ENCODE measurements at places on chromosomes 7 and 10. TPM values are rescaled to one million over a fixed set of nuclear protein-coding genes. Genes with fewer than 3 reads are reported as not detected.

Gene FOXI2
- not detected for total RNA-seq

Gene GPR15LG
- total RNA-seq = not detected

Gene ATOH7
- total RNA-seq = not detected

Gene PKD2L1
- 0.17 TPM for total RNA-seq

Gene FAM180A
- total RNA-seq = not detected

Gene DTX2
- total RNA-seq = 23.7 TPM

Gene NUTM2E
- 0.19 TPM for total RNA-seq

Gene MMD2
- not detected for total RNA-seq

Gene MMRN2
- total RNA-seq = not detected

Gene COL1A2
- 6.0 TPM for total RNA-seq

Gene CYP2E1
- total RNA-seq = 0.33 TPM

Gene RPS24
- 1,818 TPM for total RNA-seq

Gene SLC16A12
- total RNA-seq = not detected

Gene LIPJ
- not detected for total RNA-seq

Gene CDC14C
- total RNA-seq = not detected

Gene RPEL1
- total RNA-seq = not detected

Gene METTL27
- 1.3 TPM for total RNA-seq

Gene CWF19L1
- 47.2 TPM for total RNA-seq

Gene SPAM1
- total RNA-seq = not detected

Gene IFT22
- 5.9 TPM for total RNA-seq

Gene HERPUD2
- total RNA-seq = 20.4 TPM

Gene TIMM23B
- total RNA-seq = 30.5 TPM

Gene RBP3
- total RNA-seq = not detected

Gene CLRN3
- not detected for total RNA-seq

Gene TMEM139
- total RNA-seq = 0.42 TPM

Gene CHAT
- total RNA-seq = 0.24 TPM

Gene SH3PXD2A
- total RNA-seq = 8.5 TPM

Gene CLDN15
- 20.7 TPM for total RNA-seq

Gene GNAI1
- total RNA-seq = 5.7 TPM

Gene HMX3
- not detected for total RNA-seq

Gene NPC1L1
- total RNA-seq = not detected
